Stimulated activated CD4-positive, alpha-beta T cell treated with anti-CD3 and anti-CD28 coated beads, TNF-alpha, amount 100 ng/mL, for 1 hour (primary cell): ENCODE measurements at places on chromosomes 12 and 14.

DNA sequence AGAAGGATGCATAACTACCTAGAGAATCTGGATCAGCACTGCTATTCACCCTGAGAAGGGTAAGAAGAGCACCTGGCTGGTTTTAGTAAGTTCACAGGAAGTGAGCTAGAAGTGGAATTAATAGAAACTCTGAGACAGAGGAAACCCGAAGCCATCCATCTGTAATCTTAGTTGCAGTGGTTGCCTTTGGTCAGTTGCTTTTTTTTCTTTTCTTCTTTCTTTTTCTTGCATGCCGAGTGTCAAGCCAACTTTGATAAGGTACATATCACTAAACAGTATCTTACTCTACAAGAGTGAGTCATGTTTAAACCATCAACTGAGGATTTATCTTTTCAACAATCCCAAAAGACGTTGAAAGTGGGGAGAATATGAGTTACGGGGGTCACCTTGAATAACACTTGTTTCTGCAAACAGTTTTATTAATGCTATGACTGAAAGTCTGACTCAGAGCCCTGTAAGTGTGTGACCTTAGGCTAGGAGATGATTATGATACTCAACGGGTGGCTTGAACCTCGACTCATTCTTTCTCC is 26.7 kb downstream of the C12orf75 start:
- no peak for DNase-seq

DNA sequence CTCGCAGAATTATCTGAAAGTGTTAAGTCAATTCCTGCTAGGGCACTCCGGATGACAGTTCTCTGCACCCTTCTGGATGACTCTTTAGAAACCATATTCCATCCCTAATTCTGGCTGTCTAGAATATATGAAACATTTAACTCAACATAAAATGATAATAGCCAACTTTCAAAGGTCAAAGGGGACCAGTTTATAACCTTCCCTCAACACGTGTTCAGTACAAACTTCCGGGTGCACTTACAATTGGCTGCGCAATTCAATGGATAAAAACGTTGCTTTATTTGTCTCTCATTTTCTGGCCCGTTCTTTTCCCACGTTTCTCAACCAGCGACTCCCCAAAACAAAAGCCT is 1.3 kb downstream of the SBNO1 start:
- no peak for DNase-seq

DNA sequence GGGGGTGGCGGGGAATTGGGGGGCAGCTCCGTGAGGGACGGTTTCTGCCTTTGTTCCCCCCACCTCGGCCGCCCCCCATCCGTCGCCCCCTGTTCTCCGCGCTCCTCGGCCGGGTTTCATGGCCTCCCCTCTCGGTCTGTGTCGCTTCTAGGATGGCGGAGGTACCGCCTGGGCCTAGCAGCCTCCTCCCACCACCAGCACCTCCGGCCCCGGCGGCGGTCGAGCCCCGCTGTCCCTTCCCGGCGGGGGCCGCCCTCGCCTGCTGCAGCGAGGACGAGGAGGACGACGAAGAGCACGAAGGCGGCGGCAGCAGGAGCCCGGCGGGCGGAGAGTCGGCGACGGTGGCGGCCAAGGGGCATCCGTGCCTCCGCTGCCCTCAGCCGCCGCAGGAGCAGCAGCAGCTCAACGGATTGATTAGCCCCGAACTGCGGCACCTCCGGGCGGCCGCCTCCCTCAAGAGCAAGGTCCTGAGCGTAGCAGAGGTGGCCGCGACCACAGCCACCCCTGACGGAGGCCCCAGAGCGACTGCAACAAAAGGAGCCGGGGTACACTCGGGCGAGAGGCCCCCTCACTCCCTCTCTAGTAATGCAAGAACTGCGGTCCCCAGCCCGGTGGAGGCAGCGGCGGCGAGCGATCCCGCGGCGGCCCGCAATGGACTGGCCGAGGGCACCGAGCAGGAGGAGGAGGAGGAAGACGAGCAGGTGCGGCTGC is 575 bp downstream of the NAA30 start:
- DNase-seq = peak; percentile 18

- no peak for DNase-seq
These were observed 26.6 kb upstream of the NFYB start for GRCh38 chr12:104164634-104165033.

DNA sequence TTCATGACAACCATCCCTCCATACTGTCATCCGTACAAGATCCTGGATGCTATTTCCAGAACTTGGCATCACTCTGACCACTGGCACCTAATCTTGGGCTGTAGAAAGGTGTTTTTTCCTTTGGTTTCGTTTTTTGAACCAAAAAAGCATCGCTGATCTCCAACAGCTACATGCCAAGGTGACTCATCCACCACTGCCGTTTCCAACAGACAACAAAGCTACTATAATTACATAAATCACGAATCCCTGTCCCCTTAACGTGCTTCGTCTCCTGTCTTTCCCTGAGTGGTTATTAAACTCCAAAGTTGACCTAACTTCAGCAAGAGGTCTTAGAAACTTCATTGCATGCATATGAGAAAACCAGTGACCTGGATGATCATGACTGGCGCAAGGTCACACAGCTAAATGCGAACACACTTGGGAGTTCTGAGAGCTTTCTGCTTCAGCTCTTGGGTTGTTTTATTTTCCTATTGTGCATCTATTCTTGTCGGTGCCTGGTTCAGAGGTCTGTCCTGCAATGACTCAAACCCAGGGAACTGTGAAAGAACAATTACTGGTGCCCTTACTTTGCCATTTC is 99.9 kb downstream of the PPM1H start:
- DNase-seq = no peak
